ENCODE measurements at places on chromosomes 4 and X. TPM values are rescaled to one million over a fixed set of nuclear protein-coding genes. Genes with fewer than 3 reads are reported as not detected.

Gene LAMTOR3
- 80.0 TPM for polyA plus RNA-seq

GRCh38 chrX:40106676-40107290, 9.0 kb upstream of the BCOR start:
- DNase-seq: no peak

- no peak for DNase-seq
Observed at GRCh38 chr4:4384837-4385236, 2.1 kb upstream of the NSG1 start.

DNA sequence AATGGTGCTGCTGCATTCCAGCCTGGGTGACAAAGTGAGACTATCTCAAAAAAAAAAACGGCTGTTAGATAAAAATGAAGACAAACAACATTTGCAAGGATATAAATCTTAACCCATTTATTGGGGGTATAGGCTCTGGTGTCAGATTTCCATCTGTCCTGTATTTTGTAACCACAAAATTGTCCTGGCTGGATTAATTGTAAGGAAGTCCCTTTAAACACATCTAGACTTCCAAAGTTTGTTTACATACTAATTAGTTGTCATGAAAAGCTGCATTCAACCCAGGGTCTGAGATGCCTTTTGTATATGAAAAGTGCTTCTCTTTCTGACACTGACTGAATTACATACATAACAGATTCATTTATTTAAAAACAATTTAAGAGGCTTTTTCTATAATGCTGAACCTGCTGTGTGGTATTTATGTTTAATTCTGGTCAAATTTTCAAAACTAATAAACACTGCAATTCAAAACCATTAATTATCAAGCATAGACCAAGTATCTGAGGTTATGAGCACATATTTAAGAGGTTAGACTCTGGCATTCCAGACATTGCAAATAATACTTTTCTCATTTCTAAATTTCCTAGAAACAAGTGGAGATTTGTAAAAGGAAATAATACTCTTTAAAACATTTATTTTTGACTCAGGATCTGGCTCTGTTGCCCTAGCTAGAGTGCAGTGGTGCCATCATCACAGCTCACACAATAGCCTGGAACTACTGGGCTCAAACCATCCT, 17.5 kb upstream of the UGDH start:
- DNase-seq: no peak

DNA sequence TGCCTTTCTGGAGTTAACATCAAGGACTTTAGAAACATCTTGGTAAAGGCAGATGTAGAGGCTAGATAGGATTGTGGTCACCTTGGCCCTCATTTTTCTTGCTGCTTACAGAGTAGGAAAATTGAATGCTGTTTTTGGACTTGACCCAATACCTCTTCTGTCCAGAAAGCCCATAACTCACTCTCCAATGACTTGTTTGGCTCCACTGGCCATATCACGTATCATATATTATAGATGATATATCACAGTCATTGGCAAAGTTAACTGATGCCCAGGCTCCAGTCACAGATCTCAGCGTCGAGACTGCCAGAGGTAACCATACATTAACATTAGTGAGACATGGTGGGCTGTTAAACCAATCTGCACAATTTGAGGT, 88.1 kb upstream of the PLAC1 start:
- no peak for DNase-seq

All from left renal cortex interstitium (tissue), 4 donors.